NCI-H1417 (cell line): ENCODE measurements at places on chromosomes 5 and 9.

- DNase-seq: no peak
These were observed 559.3 kb downstream of the CCDC171 start for GRCh38 chr9:16112116-16112515.

- no peak for DNase-seq
These were observed 38.5 kb downstream of the DDX31 start for GRCh38 chr9:132631280-132631679.

DNA sequence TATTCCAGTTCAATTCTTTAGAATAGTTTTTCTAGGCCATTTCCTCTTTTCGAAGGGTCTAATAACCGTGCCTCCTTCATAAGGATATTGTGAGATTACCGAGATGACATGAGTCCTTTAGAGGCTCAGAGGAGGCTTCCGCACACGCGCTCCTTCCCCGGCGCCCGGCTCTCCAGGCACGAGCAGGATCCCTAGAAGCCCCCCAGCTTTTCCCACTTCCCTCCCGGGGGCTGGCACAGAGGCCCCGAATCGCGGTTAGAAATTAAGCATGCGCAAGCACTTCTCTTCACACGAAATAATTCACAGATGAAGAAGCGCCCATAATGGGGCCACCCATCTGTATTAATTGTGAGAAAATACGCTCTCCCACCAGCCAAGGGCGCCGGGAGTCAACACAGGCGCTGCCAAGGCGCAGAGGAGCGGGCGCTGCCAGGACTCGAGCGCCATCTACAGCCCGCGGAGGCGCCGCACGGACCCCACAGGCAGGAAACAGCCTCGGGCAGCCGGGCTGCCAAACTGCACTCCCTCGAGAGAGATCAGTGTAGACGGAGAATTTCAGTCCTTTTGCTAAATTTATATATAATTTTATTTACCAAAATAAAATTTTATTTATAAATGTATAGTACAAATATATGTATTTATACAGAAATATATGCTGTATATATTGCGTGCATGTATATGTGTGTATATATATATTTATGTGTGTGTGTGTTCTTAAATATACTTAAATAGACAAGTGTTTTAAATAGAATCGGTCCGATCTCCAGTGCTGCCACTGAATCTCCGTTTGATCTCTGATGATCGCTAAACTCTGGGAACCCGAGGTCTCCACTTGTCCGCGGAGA, 258.1 kb upstream of the NFIL3 start:
- DNase-seq: no peak

GRCh38 chr9:16090907-16091629, 538.2 kb downstream of the CCDC171 start:
- DNase-seq: no peak

GRCh38 chr9:33175649-33176325, 8.7 kb upstream of the B4GALT1 start:
- DNase-seq: no peak

DNA sequence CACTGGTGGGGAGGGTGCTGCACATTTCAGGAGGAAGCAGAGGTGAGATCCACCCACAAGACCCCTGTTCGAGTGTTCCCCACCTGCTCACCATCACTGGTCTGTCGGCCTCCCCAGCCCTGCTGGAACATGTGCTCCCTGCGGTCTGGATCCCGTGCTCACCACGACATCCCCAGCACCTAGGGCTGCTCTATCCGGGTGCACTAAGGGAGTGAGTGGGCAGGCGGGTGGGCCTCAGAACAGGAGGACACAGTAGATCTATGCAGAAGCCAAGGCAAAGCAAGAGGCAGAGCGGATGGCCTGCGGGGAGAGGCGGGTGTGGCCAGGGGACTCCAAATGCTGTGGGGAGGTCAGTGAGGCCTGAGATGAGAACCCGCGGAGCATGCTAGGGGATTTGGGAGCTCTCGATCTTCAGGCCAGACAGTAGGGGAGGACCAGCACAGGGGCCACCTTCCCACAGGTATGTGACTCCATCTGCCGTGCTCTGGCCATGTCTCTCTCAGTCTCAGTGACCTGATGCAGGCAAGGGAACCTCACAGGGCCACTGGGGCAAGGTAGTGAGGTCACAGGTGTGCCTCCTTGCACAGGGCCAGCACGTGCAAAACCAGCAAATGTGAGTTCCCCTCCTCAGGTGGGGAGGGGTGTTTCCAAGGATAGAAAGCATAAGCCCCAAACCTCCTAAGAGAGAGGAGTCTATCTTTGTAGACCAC, 134.2 kb downstream of the ZNF354C start:
- no peak for DNase-seq

- no peak for DNase-seq
These were observed 319.2 kb upstream of the CD180 start for GRCh38 chr5:67515762-67516161.
